ENCODE measurements at places on chromosomes 5 and 9. TPM values are rescaled to one million over a fixed set of nuclear protein-coding genes. Genes with fewer than 3 reads are reported as not detected.

DNA sequence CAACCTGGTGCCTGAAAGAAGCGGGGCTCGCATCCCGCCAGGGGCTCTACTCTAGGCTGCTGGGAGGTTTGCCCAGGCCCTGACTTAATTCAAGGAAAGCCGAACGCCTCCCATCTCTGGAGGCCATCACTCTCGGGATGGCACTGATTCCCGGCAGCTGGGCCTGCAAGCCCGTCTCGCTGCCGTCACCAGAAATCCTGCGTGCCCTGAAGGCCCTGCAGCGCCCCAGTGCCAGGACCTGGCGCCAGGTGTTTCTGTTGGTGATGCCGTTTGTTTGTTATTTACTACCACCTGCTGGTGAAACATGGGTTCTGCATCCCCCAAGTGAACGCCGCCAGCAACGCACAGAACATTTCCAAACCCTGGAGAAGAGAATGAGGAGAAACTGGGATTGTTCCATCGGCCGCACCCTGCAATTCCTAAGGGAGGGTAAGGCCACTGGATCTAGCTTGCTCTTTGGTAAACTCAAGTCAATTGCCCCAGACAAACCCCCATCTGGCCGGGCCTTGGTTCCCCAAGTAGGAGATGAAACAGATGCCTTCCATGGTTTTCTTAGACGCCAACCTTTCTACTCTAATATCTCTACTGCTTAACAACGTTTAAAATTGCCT, 77.9 kb downstream of the AK8 start:
- H3K36me3 ChIP-seq = no peaks in the 10 kb centered on the region
- H3K4me1 ChIP-seq = peaks cover 4% of the 10 kb centered on the region
- peak; percentile 96 for DNase-seq
- H3K27me3 ChIP-seq = no peaks in the 10 kb centered on the region
- H3K4me3 ChIP-seq = no peak overlapping the region

- DNase-seq = peak; percentile 49
- H3K36me3 ChIP-seq = no peaks in the 10 kb centered on the region
- H3K27me3 ChIP-seq = no peaks in the 10 kb centered on the region
Observed at GRCh38 chr9:120386390-120387131, 193.4 kb downstream of the CDK5RAP2 start.

DNA sequence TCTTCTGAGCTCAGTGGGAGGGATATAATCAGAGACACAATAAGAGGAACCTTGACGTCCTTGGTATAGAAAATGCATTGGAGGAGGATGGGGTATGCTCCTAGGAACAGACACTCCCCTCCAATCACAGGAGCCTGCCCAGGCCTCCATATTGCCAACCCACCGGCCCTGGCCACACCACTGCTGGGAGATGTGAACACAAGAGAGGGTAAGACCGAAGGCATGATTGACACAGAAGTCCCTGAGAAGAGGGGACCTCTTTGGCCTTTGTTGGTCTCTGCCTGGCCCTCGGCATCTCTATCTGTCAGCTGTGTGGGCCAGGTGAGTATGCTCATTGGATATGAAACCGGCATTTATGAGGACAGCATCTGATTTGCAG, 62.0 kb downstream of the CRB2 start:
- H3K27me3 ChIP-seq = no peaks in the 10 kb centered on the region
- no peaks in the 10 kb centered on the region for H3K4me1 ChIP-seq
- no peak overlapping the region for H3K27ac ChIP-seq

- no peak for DNase-seq
- H3K4me1 ChIP-seq = no peaks in the 10 kb centered on the region
- no peaks in the 10 kb centered on the region for H3K27me3 ChIP-seq
- no peak overlapping the region for H3K4me3 ChIP-seq
- H3K27ac ChIP-seq = no peak overlapping the region
- no peaks in the 10 kb centered on the region for H3K36me3 ChIP-seq
Observed at GRCh38 chr9:119905724-119906123, 536.5 kb upstream of the BRINP1 start.

GMCL2 gene
- not detected for total RNA-seq

SLC6A7 gene
- not detected for total RNA-seq
